Activated naive CD4-positive, alpha-beta T cell (primary cell): ENCODE measurements at places on chromosomes 7 and 10.

- no peak for DNase-seq
Observed at GRCh38 chr7:47614450-47614849, 32.5 kb upstream of the TNS3 start.

DNA sequence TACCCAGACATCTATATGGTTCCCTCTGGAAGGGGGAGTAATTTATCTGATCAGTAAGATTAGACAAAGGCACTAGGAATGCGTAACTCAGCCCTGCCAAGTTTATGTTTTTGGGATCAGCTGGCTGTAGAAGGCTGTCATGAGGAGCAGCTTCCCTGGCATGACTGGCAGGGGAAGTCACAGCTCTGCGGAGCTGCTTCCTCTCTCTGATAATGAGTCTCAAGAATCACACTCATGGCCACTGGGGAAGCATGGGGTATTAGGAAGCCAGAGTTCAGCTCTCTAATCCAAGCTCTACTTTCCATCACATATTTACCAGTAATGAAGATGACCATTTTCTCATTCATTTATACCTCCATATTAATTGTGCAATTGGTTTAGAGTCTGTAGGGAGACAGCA lies 758.9 kb downstream of the GRM8 start:
- DNase-seq, result no peak

GRCh38 chr10:58641708-58642107 lies 129.0 kb downstream of the BICC1 start:
- no peak for DNase-seq

DNA sequence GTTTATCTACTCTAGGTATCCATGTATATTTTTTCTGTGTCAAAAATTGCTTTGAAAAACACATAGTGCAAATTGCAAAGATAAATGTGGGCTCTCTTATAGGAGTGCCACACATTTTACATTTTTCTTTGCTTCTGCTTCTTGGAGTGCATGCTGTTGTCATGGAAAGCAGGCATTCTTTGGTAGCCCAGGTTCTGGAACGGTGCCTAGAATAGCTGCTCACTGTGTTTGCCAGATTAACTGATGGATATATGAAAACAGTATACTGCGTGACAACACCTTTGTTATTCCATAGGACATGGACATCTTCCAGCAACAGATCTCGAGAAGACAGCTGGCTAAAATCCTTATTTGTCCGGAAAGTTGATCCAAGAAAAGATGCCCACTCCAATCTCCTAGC lies 13.4 kb downstream of the NIPSNAP2 start:
- DNase-seq, result no peak

- DNase-seq, result no peak
Observed at GRCh38 chr10:122642726-122643605, 56.7 kb downstream of the C10orf120 start.

- no peak for DNase-seq
Observed at GRCh38 chr7:93894966-93895640, 4.5 kb upstream of the TFPI2 start.

DNA sequence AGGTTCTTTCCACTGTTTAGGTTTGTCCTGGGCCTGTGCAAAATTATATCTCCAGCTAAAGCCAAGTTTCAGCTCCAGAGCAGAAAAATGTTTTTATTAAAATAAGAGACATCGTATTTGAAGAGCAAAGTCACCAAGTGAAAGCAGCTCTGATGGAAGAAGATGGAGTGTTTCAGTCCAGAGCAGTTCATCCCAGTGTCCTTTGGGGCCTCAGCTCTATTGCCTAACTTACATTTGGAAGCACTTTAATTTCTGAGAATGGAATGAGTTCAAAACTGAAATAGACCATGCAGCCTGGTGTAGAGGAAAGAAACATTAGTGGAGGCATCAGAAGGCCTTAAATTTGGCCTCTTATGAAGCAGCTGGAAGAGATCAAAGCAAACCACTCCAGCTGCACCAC lies 545.2 kb downstream of the SORCS1 start:
- DNase-seq, result no peak

GRCh38 chr10:128337860-128338378 lies 211.7 kb upstream of the MKI67 start:
- no peak for DNase-seq

GRCh38 chr10:124436191-124436638 lies 13.6 kb downstream of the NKX1-2 start:
- no peak for DNase-seq

- DNase-seq, result no peak
Observed at GRCh38 chr10:61319386-61320256, 133.6 kb downstream of the TMEM26 start.

GRCh38 chr7:8285155-8285554 lies 23.2 kb upstream of the ICA1 start:
- DNase-seq, result no peak
